Left cardiac atrium (tissue), 4 donors: ENCODE measurements at places on chromosomes 12 and 14. TPM values are rescaled to one million over a fixed set of nuclear protein-coding genes. Genes with fewer than 3 reads are reported as not detected.

DUSP6 gene
- 47.8 TPM for total RNA-seq

SERPINA3 gene
- 232 TPM for total RNA-seq

BCL2L14 gene
- total RNA-seq: not detected

TUNAR gene
- not detected for total RNA-seq

GLIPR1L2 gene
- 0.92 TPM for total RNA-seq

MSI1 gene
- 6.2 TPM for total RNA-seq

TM7SF3 gene
- 31.2 TPM for total RNA-seq

B3GNT4 gene
- not detected for total RNA-seq

PELI2 gene
- total RNA-seq: 3.0 TPM

CLEC4A gene
- 1.7 TPM for total RNA-seq

GPR137C gene
- total RNA-seq: 0.74 TPM

CMAS gene
- total RNA-seq: 48.0 TPM

CLEC2B gene
- 3.9 TPM for total RNA-seq

GALNT16 gene
- total RNA-seq: 28.8 TPM

PUS7L gene
- 9.1 TPM for total RNA-seq

GPX2 gene
- not detected for total RNA-seq

PRIM1 gene
- total RNA-seq: 2.7 TPM

SLC16A7 gene
- total RNA-seq: 121 TPM

GPR132 gene
- 1.1 TPM for total RNA-seq

OTOGL gene
- 9.2 TPM for total RNA-seq

TBX5 gene
- total RNA-seq: 236 TPM

SIX4 gene
- total RNA-seq: 3.3 TPM

HRK gene
- 0.05 TPM for total RNA-seq

TMEM63C gene
- not detected for total RNA-seq

CBLN3 gene
- total RNA-seq: 2.2 TPM

FOXN4 gene
- total RNA-seq: not detected

NDRG2 gene
- 212 TPM for total RNA-seq

IL26 gene
- not detected for total RNA-seq

TMPRSS12 gene
- total RNA-seq: not detected

MYF6 gene
- not detected for total RNA-seq

ZNF891 gene
- 1.2 TPM for total RNA-seq

KRT85 gene
- not detected for total RNA-seq

MRPL52 gene
- total RNA-seq: 79.4 TPM

TAS2R42 gene
- not detected for total RNA-seq

PTGR2 gene
- 26.9 TPM for total RNA-seq

GRIP1 gene
- 21.0 TPM for total RNA-seq

SMARCC2 gene
- total RNA-seq: 68.5 TPM

VWF gene
- 483 TPM for total RNA-seq

KERA gene
- not detected for total RNA-seq

KRT6A gene
- total RNA-seq: 0.24 TPM

ALDH1L2 gene
- total RNA-seq: 9.0 TPM

NELL2 gene
- total RNA-seq: 0.82 TPM

SCYL2 gene
- 30.3 TPM for total RNA-seq

IFI27L1 gene
- total RNA-seq: 10.5 TPM

GAPDH gene
- total RNA-seq: 4,078 TPM

PRH2 gene
- total RNA-seq: not detected

PTCSC3 gene
- total RNA-seq: not detected

NANOG gene
- total RNA-seq: not detected

HOXC6 gene
- total RNA-seq: not detected

FLVCR2 gene
- 1.8 TPM for total RNA-seq

SUPT16H gene
- total RNA-seq: 31.2 TPM

IGF1 gene
- 75.9 TPM for total RNA-seq

C12orf54 gene
- total RNA-seq: not detected

LRRC43 gene
- total RNA-seq: 0.71 TPM

PTPRO gene
- total RNA-seq: 2.1 TPM

SPIC gene
- not detected for total RNA-seq

P2RX2 gene
- not detected for total RNA-seq
